ENCODE measurements at places on chromosomes 2 and 18.
A peak's percentile ranks its signal among the peaks of the same experiment; 100 is the strongest.

DNA sequence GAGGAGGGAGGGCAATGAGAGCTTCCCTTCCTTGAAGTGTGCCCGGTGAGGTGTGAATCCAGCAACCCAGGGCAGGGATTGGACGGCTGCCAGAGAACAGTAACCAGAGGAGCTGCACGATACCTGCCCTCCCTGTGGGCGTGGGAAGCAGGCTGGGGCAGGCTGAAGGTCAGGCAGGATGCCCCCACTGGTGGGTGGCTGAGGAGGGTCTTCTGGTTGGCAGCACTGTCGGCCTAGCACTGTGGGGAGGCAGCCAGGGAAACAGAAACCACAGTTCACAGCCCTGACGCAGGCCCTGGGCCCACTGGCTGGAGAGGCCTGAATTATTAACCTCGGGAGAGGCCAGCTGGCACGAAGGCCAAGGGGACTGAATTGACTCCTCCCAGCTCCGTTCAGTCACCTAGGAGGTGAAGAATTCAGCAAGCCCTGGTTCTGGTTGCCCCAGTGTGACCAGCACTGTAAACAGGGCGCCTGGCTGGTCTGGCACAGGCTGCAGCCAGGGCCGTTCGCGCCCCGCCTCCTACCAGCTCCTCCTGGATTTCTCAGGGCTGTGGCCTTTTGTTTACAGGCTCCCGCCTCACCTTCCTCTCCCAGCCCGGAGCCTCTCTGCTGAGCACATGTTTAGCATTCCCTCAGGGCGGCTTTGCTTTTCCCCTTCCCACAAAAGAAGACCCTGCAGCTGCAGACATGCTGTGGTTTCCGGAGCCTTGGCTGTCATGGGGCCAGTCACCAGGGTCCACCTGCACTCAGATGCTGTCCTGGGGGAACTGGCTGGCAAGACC, 97.8 kb downstream of the B3GNT2 start:
- peak; percentile 87 for DNase-seq

DNA sequence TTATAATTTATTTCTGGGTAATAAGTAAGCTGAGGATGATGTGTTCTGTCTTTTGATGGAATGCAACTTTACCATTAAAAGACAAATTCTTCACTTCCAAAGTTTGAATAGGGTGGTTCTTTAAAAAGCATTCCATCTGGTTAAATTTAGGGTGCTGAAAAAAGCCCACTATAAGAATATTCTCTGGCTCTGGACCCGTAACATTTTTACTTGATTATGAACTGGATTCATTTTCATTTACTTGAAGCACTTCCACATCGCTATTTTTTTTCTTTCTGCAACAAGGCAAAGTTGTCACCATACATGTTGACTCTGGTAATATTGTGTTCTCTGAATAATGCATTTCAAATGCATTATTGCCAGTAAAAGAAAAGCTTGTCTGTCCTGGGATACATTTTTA, 344.6 kb downstream of the SATB2 start:
- DNase-seq = no peak

DNA sequence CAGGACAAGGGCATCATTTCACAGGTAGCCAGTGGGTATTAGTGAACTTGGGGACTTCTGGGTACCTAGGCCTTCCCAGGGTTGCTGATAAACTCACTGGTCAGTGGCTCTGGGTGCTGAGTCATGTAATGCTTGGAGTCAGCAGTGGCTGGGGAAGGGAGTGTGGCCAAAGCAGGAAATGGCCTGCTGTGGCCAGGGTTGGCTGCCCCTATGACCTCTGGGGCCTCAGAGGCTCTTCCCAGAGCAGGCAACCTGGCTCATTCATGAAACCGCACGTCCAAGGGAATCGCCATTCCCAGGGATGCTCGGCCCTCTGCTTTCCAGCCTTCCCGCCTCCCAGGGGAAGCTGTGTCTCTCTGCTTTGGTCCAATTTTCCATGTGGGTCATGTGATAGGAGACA, 294.9 kb downstream of the DYSF start:
- DNase-seq = no peak

DNA sequence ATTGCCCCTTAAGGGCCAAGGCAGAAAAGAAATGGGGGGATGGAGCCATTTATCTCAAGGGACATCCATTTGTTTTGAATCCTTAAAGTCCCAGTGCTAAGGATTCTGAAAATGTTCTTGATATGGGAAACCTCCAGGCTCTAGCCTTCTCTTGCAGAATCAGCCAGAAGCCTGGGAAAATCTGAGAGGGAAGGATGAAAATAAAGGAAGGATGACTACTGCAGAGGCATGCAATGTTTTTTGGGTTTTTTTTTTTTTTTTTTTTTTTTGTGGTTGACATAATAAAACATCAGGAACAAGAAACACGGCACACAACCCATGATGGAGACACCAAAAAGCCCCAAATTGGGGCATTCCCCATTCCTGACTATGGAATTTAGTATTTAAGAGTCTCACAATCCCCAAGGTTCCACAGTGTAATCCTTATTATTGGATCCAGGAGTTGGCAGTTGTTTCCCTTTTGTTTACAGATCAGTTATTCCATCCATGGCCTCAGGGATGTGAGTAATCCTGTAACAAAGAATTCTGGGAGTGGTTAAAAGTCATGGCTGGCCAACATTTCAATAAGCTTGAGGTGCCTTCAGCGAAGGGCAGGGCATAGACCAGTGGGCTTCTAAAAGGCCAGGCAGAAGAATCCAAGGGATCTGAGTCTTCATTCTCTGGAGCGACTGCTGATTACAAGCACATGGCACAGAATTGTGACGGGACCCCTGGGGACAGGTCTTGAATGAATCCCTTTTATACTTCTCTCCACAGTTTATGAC, 337.5 kb downstream of the GULP1 start:
- no peak for DNase-seq

DNA sequence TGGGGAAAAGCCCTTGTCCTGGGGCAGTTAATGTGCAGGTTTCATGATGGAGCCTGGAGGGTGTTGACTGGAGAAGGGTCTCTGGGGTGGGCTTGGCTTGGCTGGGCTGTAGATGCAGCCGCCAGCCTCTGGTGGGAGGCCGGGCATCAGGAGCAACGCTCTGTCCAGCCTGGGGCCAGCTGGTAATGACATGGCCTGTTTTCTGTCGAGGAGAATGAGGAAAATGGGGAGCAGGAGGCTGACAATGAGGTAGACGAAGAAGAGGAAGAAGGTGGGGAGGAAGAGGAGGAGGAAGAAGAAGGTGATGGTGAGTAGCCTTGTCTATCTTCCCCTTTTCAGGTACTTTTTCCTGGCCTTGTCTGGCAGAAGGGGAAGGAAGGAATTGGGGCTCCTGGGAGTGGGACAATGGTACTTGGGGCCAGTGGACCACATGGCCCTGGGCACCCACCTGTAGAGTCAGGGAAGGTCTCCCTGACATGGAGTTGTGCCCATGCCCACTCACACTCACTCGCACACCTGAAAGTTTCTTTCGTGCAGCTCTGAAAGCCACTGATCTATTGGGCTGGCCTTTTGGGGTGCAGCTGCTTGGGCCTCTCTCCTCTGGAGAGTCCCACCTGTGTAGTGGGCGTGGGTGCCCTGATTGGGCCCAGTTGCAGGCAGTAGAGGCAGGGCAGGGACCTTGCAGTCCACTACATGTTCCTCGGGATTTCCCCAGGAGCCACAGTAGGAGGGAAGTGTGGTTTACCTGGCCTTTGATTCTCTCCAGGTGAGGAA, 3.5 kb downstream of the PTMA start:
- no peak for DNase-seq

- no peak for DNase-seq
Measured at GRCh38 chr18:73136134-73136533, 268.3 kb upstream of the NETO1 start.

DNA sequence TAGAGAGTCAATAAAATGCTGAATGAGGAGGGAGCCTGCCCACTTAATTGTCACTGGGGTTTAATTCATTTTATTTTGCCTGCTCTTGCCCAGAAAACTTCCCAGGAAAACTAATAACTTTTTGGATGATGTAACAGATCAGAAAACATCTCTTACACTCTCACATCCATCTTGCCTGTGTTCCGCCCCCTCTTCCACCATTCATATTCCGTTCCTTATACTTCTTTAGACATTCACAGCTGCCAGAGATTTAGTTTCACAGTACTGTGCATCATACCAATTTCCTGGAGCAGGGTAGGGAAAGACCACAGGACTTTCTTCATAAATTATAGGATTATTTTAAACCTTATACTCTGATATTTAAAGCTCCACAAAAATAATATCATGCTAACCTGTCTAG, 776.1 kb upstream of the SOX11 start:
- no peak for DNase-seq

- no peak for DNase-seq
Measured at GRCh38 chr2:102139851-102140250, 2.7 kb upstream of the IL1R1 start.

DNA sequence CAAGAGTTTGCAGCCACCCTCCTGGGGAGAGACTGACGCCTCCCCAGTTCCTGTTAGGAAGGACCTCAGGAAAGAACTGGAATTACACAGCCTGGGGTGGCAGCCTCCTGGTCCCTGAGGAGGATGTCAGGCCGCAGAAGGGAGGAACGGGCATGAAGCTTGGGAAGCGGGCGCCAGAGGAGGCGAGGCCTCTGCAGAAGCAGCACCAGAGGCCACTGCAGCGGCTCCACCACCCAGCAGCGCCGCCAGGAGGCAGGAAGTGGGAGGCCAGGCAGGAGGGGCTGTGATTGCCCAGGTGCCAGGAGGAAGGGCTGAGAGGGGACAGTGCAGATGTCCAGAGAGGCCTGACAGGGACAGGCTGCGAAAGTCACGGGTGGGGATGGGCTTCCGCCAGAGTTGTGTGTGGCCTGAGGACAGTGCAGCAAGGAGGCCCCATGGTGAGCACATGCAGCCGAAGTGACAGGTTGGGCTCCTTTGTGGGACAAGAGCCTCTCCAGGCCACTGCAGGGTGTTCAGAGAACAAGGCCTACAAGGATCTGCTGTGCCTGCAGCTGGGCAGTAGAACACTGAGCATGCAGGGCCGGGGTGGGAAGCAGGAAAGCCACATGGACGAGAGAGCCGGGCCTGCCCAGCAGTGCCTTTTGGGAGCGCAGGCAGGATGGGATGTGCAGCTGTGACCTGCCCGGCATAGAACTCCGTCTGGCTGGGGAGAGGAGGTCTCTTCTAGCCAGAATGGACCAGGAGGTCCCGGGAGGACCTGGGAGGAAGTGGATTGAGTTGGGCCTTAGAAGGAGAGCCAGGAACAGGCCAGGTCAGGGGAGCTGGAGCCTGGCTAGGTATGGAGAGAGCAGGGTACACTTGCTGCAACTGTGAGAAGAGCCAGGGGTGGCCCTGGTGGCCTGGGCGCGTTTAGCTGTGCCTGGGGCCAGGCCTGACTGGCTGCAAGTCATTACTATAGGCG, 39.1 kb upstream of the ALPP start:
- DNase-seq = no peak

- DNase-seq = no peak
Measured at GRCh38 chr18:37734406-37734805, 168.8 kb upstream of the CELF4 start.

GRCh38 chr2:12852135-12852534, 135.4 kb downstream of the TRIB2 start:
- no peak for DNase-seq

DNA sequence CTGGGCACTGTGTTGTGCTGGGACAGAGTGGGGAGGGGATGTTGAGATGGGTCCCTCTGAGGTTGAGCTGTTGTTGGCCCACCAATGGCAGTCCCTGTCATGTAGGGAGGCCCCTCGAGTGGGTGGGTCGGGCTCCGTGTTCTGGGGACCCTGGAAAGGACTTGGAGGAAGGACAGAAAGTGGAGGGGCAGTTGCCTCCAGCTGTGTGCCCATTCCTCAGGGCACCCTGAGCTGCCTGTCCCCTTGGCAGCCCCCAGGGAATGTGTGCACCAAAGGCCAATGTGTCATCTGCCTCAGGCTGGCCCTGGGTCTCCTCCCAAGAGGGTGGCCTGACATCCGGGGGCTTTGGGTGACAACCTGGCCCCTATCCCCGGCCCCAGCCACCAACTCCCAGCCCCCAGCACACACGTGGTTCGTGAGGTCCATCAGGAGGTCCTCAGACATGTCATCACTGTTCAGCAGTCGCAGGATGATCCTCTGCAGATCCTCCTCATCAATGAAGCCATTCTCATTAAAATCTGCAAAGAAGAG, 57.7 kb downstream of the CIB4 start:
- no peak for DNase-seq

DNA sequence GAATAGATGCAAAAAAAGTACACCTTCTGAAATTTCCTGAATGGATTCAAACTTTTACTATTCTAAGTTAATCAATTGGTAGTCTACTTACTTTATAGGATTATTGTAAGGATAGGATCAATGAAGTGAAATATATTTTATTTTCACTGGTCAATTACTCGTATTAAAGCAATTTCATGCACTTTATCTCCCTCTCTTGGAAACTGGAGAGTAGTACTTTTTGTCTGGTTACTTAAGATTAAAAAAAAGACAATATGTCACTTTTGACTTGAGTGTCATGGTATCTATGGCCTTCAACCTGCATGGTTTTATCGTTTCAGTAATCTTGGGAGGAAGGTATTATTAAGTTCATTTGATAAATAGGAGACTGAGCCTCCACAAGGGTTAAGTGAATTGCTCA, 1.0 kb upstream of the KYNU start:
- DNase-seq = no peak

- DNase-seq = no peak
Measured at GRCh38 chr2:144924827-144925226, 404.9 kb upstream of the ZEB2 start.

DNA sequence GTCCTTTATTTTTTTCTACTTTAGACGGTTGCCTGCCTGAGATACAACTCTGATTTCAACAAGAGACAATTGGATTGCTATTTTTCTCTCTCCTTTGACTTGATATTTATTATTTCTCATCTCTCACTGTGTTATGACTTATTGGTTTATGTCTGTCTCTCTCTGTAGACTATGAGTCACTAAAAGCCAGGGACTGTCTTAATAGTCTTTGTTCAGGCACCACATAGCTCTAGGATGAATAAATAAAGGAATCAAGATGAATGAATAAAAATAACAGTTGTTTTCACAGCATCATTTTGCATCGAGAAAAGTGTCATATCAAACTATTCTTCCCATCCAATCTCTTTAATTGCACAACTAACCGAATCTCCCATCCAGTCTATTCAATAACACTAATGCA, 31.4 kb upstream of the CD28 start:
- DNase-seq = no peak

DNA sequence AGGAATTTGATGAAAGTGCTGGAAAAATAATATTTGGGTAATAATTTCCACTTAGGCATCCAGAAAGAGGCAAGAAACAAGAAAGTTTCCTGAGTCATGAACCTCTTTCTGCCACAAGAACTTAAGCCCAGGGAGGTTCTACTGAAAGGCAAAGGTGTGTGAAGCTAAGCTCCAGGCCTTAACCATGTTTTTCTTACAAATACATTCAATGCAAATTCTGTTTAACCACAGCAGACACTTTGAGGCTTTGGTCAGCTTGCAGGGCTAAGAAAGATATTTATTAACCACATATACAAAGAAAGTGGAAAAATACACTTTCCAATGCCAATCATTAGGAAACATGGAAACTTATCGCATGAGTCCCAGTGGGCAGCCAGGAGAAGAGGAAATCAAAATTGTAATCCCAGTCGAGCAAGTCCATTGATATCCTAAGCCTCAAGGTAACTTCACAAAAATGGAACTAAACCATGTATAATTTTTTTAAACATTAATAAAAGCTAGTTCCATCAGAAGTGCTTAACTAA, 68.3 kb downstream of the PIEZO2 start:
- no peak for DNase-seq

All from right renal pelvis (tissue), 4 donors.